NCI-H2107 (cell line): ENCODE measurements at places on chromosomes 2 and 18.

GRCh38 chr2:129775952-129776653 lies 203.4 kb upstream of the RAB6C start:
- DNase-seq, result no peak

DNA sequence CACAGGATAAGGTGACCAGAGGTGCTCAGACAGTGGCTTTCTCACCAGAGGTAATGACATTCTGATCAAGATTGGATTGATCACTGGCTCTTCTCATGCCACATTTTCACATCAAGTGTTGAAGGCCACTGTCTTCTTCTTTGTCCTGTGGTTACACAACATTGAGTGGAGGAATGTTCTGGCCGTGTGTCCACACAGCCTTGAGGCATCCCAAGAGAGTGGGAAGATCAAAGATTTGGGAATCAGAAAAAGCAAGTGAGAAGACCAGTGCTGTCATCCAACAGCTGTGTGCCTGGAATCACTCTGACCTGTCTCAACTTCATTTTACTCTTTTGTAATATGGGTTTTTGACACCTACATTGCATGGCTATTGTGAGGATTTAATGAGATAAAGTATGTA lies 67.4 kb downstream of the IL1R2 start:
- DNase-seq, result no peak

DNA sequence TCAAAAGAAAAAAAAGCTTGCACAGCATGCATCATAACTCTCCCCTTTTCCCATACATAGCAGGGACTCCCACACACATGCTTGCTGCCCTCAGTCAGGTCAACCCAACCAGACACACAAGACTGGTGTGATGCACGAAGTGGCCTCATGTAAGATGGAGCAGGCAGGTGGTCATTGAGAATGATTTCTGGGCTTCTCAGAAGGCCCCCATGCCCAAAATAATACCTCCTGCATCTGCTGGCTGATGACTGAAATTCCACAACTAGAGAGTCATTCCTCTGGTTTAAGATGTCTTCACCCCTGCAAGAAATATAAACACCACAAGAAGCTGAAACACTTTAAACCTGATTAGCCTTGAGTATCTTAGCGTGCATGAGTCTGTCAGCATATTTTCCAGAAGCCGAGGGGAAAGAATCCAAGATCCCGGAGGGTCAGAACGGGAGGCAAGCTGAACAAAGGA lies 131.1 kb downstream of the AFF3 start:
- DNase-seq, result no peak

- DNase-seq, result no peak
Observed at GRCh38 chr2:223727562-223727961, 109.8 kb downstream of the AP1S3 start.

- DNase-seq, result no peak
Observed at GRCh38 chr2:237749961-237750360, 48.6 kb upstream of the RBM44 start.

DNA sequence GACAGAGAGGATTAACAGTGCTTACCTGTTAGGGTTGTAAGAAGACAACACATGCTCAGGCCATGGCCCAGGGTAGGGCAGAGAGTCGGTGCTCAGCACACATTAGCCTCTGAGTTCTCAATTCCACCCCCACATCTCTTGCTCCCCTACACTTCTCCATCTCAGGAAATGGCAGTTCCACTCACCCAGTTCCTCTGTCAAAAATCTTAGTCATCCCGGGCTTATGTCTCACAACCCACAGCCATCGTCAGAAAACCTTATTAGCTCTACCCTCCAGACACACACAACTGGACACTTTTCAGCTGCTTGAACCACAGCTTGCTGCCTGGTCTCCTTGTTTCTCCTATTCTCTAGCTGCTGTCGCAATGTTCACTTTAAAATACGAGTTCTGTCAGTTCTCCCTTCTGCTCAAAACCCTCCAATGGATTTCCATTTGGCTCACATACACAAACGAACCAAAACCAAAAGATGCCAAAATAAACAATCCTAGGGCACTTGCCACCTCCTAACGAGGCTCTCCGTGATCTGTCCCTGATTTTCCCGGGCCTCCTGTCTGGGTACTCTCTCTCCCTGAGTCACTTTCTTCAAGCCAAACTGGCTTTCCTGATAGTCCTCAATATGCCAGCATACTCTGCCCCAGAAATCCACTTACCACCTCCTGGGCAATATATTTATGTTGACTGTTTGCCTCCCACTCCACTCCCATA lies 89.7 kb downstream of the KCTD1 start:
- no peak for DNase-seq

DNA sequence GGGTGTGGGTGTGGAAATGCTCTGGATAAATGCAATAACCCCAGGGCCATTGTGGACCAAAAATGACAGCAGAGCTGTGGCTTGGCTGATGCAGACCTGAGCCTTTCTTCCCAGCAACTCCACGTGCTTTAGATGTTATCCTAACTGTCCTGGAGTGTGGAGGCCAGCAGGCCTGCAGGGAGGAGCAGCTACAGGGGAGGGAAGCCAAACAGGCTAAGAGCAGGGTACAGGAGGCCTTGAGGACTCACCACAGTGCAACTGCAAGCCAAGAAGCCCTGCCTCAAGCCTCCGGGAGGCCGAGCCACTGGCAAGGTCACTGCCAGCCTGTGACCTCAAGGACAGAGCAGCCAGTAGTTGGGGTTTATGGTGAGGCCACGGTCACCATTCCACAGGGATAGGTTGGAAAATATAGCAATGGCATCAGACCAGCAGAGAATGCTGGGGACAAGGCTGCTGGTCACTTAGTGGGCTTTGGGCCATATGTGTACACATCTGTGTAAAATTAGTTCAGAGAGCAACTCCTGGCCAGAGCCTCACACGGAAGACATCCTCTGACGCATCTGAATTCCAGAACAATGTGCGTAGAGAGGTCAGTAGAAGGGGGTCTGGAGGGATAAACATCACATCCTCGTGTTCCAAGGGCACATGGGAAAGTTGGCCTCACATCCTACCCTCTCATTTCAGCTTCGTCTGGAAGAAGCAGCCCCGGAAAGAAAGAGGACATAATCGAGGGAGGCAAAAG lies 76.2 kb upstream of the UPP2 start:
- no peak for DNase-seq

- no peak for DNase-seq
Observed at GRCh38 chr2:70714141-70714905, 53.7 kb downstream of the ADD2 start.

- DNase-seq, result no peak
Observed at GRCh38 chr2:129192841-129193253, 786.6 kb upstream of the RAB6C start.

DNA sequence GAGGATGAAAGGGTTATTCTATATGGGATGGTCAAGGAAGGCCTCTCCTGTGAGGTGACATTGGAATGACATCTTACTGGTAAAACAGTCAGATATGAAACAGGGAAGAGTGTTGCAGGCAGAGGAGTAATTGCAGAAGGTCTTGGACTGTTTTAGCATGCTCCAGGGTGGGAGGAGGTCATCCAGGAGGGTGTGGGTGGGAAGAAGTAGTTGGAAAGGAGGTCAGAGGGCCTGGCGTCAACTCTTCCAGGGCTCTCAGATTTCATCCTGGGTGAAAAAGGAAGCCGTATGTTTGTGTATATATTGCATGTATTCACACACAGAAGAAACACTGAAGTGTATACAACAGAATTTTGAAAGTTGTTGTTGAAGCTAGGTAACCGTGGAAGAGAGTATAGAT lies 48.2 kb downstream of the ATP9B start:
- DNase-seq, result no peak

DNA sequence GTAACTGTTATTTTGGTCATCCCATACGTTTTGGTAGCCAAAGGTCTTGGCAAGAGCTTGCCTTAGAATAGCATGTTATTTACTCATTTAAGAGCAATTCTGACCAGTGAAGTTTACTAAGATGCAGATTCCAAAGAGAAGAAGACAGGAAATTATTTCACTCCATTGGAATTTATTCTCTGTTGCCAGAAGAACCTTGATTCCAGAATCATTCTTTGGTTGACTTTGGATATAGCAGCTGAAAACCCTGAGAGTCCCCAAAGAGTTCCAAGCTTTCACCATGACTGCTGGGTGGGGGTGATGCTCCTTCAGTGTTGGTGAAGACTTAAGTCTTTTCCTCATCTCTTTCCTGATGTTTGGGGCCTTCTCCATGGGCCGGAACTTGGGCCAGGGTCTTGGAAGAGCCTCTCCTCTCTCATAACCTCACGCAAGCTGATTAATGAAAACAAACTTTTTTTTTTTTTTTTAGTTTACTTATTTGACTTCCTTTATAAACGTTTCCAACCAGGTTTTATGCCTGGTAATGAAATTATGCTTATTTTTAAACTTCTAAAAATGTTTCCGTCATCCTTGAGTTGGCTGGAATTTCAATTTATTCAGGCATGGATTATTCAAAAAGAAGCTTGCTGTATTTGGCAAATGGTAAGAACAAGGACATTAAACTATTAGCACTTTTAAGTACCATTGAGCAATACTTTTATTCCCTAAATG lies 192.0 kb downstream of the MTX2 start:
- DNase-seq, result no peak

GRCh38 chr2:3242747-3243369 lies 134.8 kb downstream of the EIPR1 start:
- DNase-seq, result no peak

DNA sequence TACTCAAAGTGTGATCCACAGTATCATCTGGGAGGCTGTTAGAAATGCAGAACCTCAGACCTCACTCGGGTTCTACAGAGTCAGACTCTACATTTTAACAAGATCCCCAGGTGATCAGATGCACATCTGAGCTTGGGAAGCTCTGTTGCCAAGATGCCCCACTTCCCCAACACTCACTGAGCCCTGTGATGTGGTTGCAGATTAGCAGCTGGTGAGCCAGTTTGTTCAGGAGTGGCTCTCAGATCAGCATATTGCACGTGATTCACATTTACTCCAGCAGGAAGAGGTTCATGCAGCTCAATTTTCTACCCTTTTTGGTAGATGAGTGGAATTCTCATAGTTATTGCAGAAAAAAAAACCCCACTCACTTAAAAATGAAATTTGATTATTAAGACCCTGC lies 96.4 kb downstream of the VIT start:
- DNase-seq, result no peak

DNA sequence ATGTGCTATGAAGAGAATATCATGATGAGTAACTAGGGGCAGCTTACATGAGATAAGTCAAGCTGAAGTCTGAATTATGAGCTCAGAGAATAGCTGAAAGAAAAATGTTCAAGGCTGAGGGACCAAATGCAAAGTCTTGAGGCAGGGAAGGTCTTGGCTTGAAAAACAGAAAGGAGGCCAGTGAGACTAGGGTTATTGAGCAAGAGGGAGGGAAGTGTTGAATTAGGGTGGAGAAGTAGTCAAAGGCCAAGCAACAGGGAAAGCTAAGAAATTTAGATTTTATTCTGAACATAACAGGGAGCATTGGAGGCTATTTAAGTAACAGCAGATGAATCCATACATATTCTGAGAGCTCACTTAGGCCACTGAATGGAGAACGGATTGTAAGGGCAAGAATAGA lies 11.4 kb upstream of the ALMS1 start:
- DNase-seq, result no peak

DNA sequence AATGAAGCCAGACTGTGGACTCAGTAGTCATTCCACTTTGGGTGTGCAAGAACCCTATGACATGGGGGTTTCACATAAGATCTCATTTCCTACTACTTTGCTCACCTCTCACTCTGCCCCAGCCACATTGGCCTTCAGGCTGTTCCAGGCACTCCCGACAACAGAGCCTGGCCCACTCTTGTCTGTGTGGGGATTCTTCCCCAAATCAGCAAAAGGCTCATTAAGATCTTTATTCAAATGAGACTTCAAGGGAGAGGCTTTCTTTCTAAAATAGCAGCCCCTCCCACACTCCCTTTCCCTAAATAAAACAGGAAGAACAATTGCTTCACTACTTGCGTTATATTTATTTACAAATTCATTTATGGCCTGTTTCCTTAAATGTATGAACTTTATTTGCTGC lies 3.5 kb upstream of the CDC42EP3 start:
- DNase-seq, result no peak

- no peak for DNase-seq
Observed at GRCh38 chr18:66280470-66280869, 323.4 kb downstream of the CDH19 start.

DNA sequence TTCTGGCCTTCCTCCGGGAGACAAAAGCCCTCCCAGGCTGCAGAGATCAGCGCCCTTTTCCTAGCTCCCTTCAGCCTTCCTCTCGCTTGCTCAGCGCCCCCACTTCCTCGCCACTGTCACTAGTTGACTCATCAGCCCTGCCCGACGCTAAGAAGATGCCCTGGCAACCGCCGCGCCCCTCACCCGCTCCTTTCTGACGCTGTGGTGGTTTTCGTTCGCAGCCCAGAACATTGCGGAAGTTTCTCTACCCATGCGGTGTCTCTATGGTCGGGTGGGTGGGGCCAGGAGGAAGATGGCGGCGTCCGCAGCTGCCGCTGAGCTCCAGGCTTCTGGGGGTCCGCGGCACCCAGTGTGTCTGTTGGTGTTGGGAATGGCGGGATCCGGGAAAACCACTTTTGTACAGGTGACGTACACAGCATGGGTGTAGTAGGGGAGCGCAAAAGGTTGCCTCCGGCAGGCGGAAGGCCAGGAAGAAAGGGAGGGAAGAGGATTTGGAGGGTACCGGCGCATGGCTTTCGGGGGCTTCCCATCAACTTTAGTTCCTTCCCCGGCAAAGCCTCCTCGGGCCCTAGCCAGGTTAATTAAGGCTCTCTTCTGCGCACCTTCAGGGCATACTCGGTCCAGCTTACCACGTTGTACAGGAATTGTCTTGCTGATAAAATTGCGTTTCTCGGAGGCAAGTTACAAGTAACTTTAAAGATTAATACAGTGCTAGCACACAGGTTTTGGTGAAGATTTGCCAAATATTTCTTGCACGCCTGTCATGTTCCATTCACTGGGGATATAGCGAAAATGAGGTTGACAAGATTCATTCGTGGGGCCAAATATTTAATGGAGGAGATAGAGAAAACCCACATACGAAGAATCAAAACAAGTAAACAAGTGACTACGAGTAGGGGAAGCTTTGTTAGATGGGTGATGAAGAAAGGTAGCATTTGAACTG lies at the start of the genes CCDC121 and GPN1:
TSS of gene CCDC121 (minus strand) at position 246 of the 943 bp plus-strand sequence. CDS start 1,213 bp downstream, outside the sequence.
TSS of gene GPN1 (plus strand) at position 284 of the 943 bp plus-strand sequence. CDS start at position 293, 9 bp downstream.
- peak; percentile 49 for DNase-seq

GRCh38 chr2:17058772-17059402 lies 393.3 kb upstream of the CYRIA start:
- DNase-seq, result no peak

- no peak for DNase-seq
Observed at GRCh38 chr18:1458547-1458946, 553.9 kb downstream of the ADCYAP1 start.

DNA sequence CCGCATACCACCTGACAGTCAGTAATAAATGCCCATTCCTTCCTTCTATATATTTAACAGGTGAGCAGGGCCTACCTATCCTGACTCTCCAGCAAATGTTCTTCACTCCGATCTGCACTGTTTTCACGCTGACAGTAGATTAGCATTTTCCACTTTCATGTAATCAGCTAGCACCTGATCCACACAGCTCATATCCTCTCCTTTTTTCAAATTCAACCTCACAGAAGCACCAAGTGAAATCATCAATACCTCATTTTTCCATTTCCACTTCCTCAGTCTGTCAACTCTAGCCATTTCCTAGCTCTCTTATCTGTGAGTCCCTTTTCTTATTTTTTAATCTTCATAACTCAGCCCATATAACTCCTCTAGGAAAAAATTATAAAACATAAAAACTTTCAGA lies 402.8 kb downstream of the ZEB2 start:
- no peak for DNase-seq

- DNase-seq, result no peak
Observed at GRCh38 chr2:68689553-68690537, 44.8 kb upstream of the ARHGAP25 start.
